ENCODE measurements at places on chromosomes 7 and 10.

DNA sequence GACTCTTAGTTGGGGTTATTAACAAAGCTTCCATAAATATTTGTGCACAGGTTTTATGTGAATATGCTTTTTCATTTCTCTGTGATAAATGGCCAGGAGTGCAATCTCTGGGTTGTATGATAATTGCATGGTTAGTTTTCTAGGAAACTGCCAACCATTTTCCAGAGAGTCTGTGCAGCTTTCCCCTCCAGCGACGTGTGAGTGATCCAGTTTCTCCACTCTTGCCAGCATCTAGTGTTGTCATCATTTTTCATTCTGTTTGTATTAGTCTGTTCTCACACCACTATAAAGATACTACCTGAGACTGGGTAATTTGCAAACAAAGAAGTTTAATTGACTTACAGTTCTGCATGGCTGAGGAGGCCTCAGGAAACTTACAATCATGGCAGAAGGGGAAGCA, 319.6 kb upstream of the SHH start:
- DNase-seq, result no peak

DNA sequence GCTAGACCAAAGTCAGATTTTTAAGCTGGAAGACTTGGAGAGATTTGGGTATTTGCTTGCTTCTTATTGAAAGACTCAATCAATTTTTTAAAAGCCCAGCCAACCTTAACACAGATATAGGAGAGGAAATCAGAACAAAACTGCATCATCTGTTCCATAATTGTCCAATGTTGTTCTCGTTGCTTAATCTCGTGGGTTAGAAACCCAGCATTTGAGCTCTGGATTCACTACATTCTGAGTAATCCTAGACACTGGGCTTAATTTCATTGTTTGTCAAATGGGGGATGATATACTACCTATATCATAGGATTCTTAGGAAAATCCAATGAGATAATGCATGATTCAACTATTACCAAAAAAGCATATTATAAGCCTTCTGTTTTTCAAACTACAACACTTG, 48.9 kb downstream of the CALD1 start:
- no peak for DNase-seq

GRCh38 chr10:32253276-32253675, 93.7 kb downstream of the EPC1 start:
- DNase-seq, result no peak

GRCh38 chr10:124587811-124588211, 126.2 kb downstream of the LHPP start:
- no peak for DNase-seq

DNA sequence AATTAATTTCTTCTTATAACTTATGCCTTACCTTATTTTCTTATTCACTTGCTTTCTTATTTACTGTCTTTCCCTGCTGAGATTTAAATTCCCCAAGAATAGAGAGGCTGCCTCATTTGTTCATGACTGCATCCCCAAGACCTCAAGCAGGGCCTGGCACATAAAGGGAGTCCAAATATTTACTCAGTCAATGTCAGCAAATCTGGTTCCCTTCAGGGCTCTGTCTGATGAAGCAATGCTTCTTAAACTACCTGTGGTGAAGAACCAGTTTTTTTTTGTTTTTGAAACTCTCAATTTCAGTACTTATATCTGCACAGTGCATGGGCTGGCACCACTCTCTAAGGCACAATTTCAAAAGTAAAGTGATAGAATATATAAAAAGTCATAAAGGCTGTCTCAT, 4.7 kb downstream of the ZNF239 start:
- DNase-seq, result no peak

GRCh38 chr7:46745707-46746090, 824.6 kb upstream of the IGFBP3 start:
- DNase-seq, result no peak

DNA sequence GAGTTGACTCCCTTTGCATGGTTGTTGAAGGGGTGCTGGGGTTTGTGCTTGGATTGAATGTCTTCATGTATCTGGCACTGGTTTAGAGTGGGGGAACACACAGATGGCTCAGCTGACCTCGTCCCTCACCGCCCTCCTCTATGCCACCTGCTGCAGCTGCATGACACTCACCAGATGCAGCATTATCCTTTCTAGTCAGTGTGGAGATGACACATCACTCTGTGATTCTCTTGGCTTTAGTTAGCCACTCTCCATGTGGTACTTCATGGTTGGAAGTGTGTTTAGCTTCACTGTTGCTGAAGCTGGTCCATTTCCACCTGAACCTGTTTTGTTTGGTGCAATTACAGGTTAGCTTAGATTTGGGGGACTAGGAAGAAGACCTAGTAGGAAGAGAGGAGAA, 56.3 kb upstream of the BMPER start:
- DNase-seq, result no peak

Data from left kidney (tissue), 8 donors.